Activated CD8-positive, alpha-beta memory T cell treated with anti-CD3 and anti-CD28 coated beads for 48 hours (primary cell): ENCODE measurements at places on chromosomes 1 and 21.

DNA sequence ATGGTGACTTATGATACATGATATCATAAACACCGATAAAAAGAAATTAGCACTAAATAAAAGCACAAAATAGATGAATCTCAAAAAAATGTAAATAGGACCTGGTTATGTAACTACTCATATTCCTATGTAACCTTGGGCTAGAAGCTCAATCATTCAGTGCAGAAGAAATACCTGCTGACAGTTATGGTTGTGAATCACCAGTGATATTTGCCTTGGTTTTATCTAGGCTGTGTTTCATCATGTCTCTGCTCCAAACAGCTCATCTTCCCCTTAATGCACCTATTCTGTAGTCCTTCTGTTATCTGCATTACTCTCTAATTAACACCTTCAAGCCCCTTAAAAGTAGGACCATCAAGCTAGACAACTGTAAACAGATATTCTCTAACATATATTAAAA lies 16.3 kb upstream of the PIGC start:
- DNase-seq: no peak

DNA sequence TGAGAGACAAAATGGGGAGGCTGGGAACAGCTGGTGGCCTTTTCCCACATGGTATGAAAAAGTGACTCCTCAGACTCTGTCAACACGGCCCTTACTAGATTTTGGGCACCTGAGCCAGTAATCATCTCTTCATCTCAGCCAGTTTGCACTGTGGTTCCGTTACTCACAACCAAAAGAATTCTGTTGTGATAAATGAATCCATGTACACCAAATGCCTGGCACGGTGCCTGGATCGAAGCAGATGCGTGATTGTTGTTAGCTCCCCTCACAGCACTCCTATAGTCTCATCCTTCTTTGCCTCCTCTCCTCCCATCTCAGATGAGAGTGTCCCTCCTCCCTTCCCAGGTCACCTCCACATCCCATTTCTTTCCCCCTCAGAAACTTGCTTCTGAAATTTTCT lies 57.9 kb upstream of the GJB5 start:
- no peak for DNase-seq

- no peak for DNase-seq
Observed at GRCh38 chr1:67817319-67817718, 15.9 kb downstream of the GNG12 start.

- DNase-seq: no peak
Observed at GRCh38 chr1:198253668-198254067, 96.9 kb downstream of the NEK7 start.

- no peak for DNase-seq
Observed at GRCh38 chr1:227899820-227900449, 47.8 kb downstream of the WNT9A start.

GRCh38 chr1:225891229-225891972 lies 2.5 kb upstream of the LEFTY1 start:
- DNase-seq: no peak

GRCh38 chr21:34582506-34583150 lies 32.3 kb downstream of the RCAN1 start:
- no peak for DNase-seq

- DNase-seq: no peak
Observed at GRCh38 chr1:113860891-113861290, 10.6 kb downstream of the PTPN22 start.

- no peak for DNase-seq
Observed at GRCh38 chr1:222582099-222582774, 7.5 kb downstream of the TAF1A start.

GRCh38 chr1:234476172-234476571 lies 2.8 kb downstream of the TARBP1 start:
- DNase-seq: no peak

DNA sequence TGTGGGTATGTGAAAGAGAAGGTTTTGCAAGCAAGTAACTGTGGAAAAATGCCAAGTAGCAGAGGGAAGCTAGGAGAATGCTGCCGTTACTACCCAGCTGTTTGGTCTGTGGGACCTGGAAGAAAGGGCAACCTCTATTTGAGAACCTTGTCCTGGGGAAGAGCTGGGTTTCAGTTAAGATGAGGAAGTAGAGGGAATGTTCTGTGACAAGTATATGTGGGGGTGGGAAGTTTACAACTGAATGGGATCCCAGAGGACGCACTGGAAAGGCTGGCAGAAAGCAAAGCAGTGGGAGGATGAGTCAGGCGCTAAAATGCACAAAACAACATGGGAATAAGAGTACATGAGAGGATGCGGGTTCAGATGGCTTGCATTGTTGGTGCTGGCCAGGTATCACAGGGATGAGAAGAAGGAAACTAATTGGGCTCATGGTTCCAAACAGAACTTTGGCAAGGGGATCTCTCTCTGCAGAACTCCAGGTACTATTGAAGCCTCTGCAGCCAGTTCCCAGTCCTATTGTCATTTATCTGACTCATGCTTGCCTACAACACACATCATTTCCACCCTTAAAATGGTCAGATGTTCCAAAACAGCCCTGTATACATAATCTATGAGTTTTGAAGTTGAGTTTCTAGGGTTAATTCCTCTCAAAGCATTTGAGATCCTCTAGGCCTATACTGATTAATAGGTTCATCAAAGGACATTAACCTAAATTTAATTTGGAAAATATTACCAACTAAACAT lies 88.5 kb upstream of the VAV3 start:
- no peak for DNase-seq

GRCh38 chr1:245431706-245432105 lies 276.9 kb downstream of the KIF26B start:
- no peak for DNase-seq

- DNase-seq: no peak
Observed at GRCh38 chr21:16071092-16071491, 341.3 kb downstream of the USP25 start.

GRCh38 chr1:15154480-15155036 lies 1.0 kb downstream of the TMEM51 start:
- no peak for DNase-seq

DNA sequence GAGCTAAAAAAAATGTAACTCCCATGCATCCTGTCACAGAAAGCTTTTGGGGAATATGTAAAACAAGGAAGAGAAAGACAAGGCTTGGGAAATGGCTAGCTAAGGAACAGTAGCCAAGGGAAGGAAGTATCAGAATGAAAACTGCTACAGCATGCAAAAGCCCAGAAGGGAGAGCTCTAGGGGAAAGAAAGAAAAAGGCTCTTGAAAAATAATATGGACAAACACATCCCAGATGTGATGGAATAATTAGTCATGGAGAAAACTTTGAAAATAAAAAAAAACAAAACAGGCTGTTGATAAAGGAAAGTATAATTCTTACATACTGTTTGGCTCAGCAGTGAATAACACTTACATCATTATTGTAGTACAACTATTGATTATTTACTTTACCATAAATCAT lies 47.9 kb upstream of the VCAM1 start:
- DNase-seq: no peak

DNA sequence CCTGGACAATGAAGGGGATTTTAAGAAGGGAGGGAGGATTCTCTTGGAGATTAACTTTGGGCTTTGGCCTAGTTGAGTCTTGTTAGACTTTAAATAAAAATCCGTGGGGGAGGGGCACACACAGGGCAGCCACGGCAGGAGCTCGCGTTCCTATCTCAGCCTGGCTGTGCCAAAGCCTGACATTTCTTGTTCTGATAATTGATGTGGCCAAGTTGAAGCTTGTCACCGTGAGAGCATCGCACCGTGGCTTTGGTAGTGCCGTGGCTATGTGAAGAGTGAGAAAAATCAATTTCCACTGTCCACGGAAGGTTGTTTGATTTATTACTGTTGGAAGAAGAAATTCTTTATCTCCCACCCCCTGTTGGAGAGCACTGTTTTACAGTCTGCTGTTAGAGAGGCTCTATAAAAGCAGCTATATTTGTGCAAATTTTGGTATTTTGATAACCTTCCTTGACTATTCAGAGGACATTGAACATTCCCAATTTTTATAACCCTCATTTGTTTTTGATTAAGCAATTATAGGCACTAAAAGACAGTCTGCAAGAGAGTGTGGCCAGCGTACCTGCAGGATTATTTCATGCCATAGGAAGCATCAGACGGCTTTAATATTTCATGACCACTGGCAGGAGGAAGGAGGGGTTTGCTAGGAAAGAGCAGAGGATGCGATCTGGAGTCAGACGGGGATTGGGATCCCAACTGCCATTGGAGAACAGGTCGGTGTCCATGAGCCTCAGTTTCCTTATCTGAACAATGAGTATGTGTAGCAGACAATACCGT lies 160.7 kb downstream of the KAZN start:
- DNase-seq: no peak

- no peak for DNase-seq
Observed at GRCh38 chr1:201591981-201592380, 53.1 kb downstream of the NAV1 start.

GRCh38 chr1:52916241-52916975 lies 5.1 kb downstream of the ECHDC2 start:
- DNase-seq: no peak

DNA sequence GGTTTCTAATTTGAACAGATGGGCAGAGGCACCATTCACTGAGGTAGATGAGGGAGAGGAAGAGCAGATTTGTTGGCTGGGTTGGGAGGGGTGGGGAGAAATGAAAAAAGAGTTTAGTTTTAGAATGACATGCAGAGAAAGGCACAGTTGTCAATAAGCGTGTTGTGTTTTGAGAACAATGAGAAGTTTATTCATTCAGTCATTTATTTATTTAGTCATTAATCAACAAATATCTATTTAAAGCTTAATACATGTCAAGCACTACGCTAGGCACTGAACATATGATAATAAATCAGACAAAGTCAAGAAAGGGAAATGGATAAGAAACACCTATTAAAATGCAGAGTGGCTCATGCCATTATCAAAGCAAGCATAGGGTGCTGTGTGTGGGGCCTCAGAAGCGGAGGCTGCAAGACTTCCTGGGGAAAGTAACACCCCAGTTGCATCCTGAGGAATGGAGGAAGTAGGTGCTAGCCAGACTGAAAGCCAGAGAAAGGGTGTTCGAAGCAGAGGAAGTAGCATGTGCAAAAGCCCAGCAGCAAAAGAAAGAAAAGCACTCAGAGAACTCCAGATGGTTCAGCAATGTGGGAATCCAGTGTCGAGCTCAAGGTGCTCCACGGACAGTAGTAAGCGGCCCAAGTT lies 114.1 kb downstream of the RNF220 start:
- DNase-seq: no peak

DNA sequence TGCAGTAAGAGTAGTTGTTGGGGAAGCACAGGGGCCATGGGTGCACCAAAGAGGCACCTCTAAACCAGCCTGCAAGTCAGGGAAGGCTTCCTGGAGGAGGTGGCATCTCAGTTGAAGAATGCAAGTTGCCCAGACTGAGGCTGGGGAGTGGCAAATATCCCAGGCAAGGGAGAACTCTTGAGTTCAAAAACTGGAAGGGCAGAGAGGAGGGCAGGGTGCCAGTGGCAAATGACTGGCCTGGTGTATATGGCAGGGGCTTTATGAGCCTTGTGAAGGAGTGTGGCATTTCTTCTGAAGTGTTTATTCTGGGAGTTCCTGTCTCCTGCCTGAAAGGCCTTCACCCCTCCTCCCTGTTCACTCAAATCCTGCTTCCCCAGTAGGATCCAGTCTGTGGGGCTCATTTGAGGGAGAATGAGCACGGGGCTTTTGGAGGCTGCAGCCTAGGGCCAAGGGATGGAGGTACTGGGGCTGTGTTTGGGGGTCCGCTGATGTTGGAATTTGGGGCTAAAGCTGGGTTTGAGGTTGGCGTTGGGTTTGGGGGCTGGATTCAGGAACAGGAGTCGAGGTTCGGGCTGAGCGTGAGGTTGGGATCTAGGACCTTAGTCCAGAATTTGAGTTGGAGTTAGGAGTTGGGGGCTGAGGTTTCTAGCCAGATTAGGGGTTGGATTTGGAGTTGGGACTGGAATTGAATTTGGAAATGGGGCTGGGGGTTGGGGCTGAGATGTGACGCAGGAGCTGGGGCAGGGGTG lies at the start of gene TMEM125:
TSS of gene TMEM125 (plus strand) at position 357 of the 749 bp plus-strand sequence. CDS start 2,740 bp downstream, outside the sequence.
- no peak for DNase-seq

GRCh38 chr1:13595411-13595810 lies 11.8 kb downstream of the PDPN start:
- DNase-seq: no peak

GRCh38 chr1:2470290-2471158 lies 5.6 kb upstream of the PLCH2 start:
- DNase-seq: no peak

DNA sequence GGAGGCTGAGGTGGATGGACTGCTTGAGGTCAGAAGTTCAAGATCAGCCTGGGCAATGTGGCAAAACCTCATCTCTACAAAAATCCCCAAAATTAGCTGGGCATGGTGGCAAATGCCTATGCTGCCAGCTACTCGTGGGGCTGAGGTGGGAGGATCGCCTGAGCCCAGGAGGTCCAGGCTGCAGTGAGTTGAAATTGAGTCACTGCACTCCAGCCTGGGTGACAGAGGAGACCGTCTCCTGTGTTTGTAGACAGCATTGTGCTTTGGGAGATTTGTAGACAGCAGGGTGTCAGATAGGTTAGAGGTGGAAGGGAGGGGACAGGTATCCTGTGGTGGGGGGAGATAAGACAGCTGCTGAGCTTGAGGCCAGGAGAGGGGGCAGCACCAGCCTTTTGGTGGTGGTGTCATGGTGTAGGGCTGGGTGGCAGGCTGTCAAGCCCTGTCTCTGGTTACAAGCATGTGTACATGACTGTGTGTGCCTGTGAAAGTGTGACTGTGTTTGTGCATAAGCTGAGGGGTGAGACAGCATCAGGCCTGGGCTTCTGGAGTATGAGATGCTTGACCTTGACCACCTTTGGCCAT lies 15.2 kb downstream of the PPFIA4 start:
- DNase-seq: no peak

DNA sequence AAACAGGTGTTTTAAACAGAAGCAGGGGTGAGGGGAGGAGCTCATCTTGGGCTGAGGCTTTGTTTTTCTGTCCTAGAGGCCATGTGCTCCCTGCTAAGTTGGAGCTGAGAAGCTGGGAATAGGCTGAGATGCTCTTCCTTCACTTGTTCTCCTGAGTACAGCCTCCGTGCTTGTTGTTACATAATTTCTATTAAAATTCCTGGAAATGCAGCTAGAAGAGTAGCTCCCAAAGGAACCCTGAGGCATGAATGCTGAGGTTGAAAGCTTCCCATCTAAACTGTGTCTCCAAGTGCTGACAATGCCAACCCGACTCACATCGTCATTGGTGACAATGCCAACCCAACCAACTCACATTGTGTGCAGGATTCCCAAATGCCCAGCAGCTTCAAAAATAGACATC lies 12.6 kb upstream of the ITPKB start:
- no peak for DNase-seq
